ENCODE measurements at places on chromosomes 5 and 9. TPM values are rescaled to one million over a fixed set of nuclear protein-coding genes. Genes with fewer than 3 reads are reported as not detected.
A peak's percentile ranks its signal among the peaks of the same experiment; 100 is the strongest.

BTNL3 gene
- total RNA-seq, result 0.10 TPM

APBA1 gene
- total RNA-seq, result 1.2 TPM

CDKN2A gene
- 5.0 TPM for total RNA-seq

DEPDC1B gene
- total RNA-seq, result 34.5 TPM

IFNA13 gene
- not detected for total RNA-seq

C9orf43 gene
- total RNA-seq, result 1.3 TPM

RPL12 gene
- 2,755 TPM for total RNA-seq

DNA sequence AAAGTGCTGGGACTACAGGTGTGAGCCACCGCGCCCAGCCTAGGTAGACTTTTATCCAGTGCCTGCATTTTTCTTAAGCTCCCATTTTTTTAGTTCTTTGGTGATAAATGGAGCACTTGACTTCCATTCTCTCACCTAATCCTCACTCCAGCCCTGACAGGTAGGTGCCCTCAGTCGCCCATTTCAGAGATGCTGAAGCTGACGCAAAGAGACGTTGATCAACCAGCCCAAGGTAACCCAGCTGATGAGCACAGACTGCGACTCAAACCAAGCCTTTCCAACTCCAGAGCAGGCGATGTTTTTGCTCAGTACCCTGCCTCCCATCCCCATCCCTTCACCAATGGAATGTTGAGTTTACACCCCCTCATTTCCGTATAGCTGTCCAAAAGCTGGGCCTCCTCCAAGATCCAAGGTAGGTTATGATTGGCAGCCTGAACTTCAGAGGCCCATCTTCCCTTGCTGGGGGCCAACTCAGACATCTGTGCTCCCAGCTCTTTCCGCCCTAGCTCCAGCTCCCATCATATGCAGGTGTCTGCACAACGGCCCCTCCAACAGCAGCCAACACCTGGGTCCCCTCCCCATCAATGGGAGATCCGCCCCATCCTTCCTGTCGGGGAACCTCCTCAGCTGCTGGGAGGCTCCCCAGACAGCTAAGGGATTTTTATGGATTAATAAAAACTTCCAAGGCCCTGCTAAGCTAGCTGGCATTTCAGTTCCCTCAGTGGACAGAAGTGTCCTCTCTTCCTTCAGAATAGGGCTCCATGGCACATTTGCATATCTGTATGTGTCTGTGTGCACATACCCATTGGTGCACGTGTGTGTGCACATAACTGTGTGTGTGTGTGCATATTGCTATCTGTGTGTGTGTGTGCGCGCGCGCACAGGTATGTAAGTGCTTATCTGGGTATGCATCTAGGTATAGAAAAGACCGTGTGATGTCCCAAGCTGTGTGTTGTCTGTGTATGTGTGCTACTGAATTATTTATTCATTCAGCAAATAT lies 39.3 kb upstream of the VDAC1 start:
- DNase-seq, result no peak

DNA sequence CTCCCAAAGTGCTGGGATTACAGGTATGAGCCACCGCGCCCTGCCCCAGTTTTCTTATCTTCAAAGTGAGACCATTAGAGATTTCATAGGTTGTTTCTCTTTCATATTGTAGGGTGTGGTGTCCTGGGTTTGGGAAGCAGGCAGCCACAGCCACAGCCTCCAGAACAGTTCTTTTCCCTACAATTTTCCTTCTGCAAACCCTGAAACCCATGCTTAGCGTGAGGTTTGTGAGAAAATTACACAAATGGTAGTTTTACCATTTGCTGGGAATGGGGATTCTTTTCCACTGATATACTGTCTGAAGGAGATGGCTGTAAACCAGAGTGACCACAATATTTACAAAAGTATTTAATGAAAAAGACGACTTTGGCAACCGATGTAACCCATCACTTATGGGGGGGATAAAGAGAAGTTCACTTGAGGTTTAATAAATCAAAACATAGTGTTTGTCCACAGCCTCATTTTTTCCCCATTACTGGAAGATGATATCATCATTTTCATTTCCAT lies 26.7 kb upstream of the ECM2 start:
- no peak for DNase-seq

DNA sequence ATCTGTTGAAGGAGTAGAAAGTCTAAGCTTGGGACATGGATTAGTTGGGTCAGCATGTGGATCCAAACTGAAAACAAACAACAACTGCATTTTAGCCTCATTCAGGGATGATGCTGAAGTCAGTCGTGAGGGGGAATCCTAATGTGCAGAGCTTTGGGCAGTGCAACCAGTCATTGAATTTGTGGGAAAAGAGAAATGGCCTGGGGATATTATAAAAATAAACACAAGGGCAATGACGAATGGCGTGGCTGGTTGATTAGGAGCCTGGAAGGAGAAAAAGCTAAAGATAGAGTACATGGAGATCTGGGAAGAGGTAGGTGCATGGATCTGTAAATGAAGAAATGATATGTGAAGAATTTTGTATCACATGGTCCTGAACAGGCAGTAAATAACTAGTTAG lies 477.6 kb downstream of the TLE1 start:
- DNase-seq, result no peak

DNA sequence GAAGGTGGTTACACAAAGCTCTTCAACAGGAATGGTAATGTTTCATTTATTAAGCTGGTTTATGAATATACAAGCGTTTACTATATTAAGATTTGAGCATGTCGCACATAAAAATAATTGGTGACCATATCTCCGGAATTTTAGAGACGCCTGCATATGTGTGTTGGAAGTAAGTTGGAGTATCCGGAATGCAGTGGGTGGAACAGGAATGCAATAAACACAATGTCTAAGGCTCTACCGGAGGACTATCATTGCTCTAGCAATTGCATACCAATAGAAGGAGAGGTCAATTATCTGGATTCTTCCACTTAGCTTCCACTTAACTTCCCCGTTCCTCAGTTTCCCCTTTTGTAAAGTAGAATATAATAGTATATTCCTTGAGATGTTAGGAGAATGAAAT lies 1.1 kb upstream of the CEP78 start:
- no peak for DNase-seq

DNA sequence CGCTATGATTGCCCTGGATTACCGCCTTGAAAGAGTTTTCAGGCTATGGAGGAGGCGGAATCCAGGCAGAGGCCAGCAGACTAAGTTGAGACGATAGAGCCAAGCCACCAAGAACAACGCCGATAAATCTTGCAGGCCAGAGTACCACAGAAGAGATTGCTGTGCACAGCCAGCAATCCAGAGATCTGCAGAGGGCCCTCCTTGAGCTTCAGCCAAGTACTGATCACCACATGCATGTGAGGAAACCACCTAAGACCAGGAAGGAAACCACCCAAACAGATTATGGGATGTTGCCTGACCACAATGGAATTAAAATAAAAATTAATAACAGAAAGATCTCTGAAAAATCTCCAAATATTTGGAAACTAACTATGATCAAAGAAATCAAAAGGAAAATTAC lies 74.9 kb downstream of the GCNT4 start:
- no peak for DNase-seq

- DNase-seq, result no peak
These were observed 24.0 kb upstream of the KLF9 start for GRCh38 chr9:70438341-70438928.

- DNase-seq, result no peak
These were observed 97.9 kb downstream of the DAPK1 start for GRCh38 chr9:87595610-87596009.

- DNase-seq, result no peak
These were observed 71.1 kb upstream of the NEURL1B start for GRCh38 chr5:172569861-172570558.

GRCh38 chr5:138111937-138112336 lies 27.3 kb downstream of the NME5 start:
- no peak for DNase-seq

GRCh38 chr5:55492449-55492848 lies 42.3 kb downstream of the PLPP1 start:
- DNase-seq, result no peak

GRCh38 chr5:77151501-77151900 lies 59.0 kb upstream of the PDE8B start:
- DNase-seq, result no peak

- DNase-seq, result no peak
These were observed 416.4 kb downstream of the CSNK1G3 start for GRCh38 chr5:123928401-123928800.

GRCh38 chr9:89318123-89319014 lies at the start of gene SECISBP2:
Gene SECISBP2, plus strand, starts transcription at chr9:89318500. Its CDS starts 77 bp downstream, at chr9:89318577.
- DNase-seq, result peak; percentile 97

Data from activated T-cell treated with anti-CD3 and anti-CD28 coated beads, Interleukin-2, amount 50 U/mL, for 72 hours (primary cell).